Central memory CD8-positive, alpha-beta T cell (primary cell): ENCODE measurements at places on chromosomes 6 and 20.

DNA sequence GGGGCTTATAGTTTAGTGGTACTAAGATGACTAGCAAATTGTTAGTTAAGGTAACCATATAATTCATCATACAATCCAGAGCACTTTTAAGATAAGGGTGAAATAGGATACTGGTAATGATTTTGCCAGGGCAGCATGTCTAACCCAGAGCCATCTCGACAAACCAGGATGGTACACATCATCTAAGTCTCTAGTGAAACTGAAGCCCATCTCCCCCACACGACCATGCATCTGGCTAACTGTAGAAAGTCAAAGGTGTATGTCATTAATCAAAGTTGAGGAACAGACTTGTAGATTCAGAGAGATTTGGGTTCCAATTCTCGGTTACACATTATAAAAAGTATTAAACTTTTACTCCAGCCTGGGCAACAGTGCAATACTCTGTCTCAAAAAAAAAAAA, 78.3 kb downstream of the PRKN start:
- no peak for DNase-seq

- no peak for DNase-seq
These were observed 16.9 kb downstream of the ADGRG6 start for GRCh38 chr6:142318714-142319113.

GRCh38 chr6:150091476-150091875, 22.6 kb upstream of the ULBP3 start:
- no peak for DNase-seq

DNA sequence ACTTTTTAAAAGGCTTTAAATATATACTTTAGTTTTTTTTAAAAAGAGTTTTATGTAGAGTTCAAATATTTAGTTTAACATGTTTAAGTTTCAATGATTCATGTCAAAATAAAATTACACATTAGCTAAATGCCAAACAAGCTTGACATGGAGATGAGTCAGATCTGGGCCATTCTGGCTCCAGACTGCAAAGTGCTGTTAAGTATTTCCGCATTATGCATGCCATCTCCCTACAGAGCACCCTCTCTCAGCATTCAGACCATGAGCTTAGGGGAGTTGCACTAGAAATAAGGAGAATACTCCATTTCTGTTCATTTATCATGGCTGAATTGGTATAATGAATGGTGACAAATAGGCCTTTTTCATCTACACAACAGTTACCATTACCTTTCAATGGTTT, 21.5 kb upstream of the HS3ST5 start:
- DNase-seq = no peak

DNA sequence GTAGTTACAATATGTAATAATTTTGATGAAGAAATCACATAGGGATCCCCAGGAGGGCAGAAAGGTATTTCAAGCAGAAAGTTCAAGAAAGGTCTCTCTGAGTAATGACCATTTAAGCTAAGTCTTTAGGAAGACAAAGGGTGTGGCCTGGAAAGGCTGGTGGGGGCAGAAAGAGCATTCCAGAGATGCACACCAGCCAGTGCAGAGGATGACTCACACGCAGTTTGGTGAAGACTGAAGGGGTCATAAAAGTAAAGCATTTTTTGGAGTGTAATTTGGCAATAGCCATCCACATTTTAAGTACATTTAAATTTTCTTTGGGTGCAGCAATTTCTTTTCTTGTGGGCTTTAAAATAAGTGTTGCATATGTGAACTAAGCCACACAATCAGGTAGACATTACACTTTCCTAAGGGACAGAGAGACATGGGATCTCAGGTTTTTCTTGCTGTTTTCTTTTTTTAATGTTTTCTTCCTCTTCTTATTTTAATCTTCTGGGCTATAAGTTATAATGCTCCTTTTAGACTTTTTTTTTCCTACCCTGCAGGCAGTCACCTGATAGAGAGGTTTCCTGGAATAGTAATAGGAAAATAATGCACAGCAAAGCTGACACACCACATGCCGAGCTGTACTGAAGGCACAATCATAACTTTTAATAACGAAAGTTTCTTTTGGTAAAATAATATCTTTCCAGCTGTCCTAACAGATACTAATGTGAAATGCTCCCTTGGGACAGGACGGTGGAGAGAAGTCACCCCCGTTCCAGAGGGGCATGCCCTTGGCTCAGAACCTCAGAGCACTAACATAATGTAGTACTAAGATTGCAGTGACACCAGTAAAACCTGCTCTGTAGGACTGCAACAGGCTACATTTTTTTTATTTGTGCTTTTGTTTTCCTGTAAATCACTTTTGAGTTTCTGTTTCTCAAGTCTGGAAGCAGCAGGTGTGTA, 49.6 kb upstream of the PTPRK start:
- DNase-seq = no peak

- DNase-seq = no peak
These were observed 19.2 kb downstream of the TUBB2B start for GRCh38 chr6:3208098-3208774.

- no peak for DNase-seq
These were observed 32.0 kb downstream of the TM9SF4 start for GRCh38 chr20:32141465-32141980.

DNA sequence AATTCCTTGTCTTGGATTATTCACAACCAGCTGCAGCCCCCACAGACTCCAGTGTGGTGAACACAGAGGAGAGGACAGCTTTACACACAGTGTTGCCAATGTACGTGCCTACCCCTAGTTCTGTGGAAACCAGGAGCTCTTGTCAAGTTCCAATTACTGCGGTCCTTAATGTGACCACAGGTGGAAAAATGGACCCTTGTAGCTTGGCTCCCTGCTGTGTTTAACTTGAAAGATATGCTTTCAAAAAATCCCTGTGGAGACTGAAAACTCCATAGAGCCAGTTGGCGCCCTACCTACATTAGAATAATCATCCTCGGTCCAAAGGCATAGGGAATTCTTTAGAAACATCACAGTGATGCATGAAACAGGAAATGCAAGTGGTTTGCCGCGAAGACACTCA, 118.3 kb upstream of the SLC22A23 start:
- DNase-seq = no peak

DNA sequence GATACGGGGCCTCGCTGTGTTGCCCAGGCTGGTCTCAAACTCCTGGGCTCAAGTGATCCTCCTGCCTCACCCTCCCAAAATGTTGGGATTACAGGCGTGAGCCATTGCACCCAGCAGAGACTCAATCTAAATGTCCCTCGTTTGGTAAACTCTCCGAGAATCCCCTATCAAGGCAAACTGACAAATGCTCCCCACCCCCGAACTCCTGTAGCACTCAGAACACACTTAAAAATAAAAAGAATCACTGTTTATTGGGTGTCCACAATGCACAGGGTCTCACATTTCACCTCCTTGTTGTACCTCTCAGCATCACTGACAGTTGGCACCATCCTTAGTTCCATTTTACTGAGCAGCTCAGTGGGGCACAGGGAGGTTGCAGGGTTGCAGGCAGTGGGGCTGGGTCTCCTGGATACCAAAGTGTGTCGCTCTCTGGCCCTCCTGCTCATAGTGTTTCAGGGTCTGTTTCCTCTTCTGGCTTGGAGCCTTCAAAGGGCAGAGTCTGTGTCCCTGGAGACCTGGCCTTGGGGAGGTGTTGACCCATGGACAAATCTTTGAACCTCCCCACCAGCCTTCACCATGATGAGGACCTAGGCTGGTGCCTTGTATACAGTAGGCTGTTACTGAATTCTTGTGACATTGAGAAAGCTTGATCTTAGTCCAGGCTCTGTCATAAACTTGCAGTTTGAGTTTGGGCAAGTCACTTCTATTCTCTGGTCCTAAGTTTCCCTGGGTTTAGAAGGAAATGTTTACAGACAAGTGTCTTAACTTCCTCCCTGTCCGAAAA, 8.5 kb upstream of the SRC start:
- DNase-seq = no peak

DNA sequence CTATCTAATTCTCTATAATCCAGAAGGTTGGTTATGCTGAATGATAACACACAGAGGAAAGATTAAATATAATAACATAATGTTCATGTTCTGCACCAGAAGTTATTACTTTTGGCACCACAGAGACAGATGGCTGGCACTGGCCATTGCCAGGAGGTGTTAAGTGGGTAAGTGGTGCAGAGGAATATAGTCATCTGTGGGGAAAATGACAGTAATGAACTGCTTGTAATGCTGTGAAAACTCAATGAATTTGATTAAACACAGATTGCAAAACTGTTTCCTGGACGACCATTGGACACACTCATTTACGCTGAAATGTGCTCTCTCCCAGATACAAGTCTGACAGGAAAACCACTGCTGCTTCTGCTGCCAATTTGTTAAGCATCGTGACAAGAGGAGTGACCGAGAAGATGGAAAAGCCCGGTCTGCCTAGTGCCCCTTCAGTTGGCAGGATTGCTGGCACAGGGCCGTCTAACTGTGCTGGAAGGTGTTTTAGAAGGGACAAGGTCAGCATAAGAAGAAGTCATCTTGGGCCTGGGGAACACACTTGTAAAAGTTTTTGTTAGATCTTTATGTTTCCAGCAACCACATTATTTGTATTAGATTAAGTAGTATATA, 567.4 kb downstream of the CBLN4 start:
- no peak for DNase-seq

GRCh38 chr20:40617594-40617993, 71.4 kb downstream of the MAFB start:
- no peak for DNase-seq

GRCh38 chr20:36969051-36969450, 17.5 kb upstream of the SAMHD1 start:
- no peak for DNase-seq

DNA sequence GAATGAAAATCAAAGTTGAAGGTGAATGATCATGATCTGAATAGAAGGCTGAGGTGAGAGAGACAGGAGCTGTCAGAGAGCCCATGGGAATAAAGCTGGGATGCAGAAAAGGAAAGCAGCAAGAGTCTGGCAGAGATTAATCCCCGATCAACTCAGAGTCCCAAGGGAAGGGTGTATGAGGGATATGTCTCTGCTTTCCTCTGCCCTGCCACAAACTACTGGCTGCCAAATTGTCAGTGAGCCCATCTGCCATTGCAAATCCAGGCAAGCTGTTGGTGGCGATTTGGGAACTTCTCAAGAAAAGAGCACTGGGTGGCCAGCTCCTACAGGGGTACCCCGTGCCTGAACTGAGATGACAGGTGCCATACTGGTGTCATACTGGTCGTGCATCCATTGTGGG, 705.5 kb upstream of the MAN1A1 start:
- DNase-seq = no peak

DNA sequence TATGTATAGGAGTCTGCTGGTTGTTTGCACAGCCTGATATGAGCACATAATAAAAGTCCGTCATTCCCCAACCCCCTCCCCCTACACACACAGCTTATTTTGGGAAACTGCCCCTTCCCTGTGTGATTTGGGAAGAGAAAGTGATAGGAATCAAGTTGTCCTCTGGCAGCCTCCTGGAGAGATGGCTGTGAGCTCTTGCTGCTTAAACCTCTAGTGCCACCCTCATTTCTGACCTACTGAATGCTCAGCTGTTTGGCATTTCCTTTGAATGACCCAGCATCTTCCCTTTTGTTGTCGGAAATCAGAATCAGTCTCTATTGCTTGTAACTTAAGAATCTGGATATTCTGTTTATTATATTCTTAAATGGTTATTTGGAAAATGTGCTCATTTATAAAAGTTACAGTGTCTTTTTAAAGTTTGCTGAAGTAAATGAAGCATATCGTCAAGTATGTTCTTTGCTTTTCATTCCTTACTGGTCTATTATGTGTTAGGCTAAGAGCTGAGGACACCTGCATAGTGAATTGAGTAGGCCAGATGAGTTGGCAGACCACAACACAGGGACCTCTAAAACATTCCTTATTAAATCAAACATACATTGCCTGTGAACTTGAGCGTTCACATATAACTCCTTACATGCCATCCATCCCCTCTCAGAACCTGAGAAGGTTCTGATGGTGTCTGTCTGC, 5.5 kb downstream of the RWDD2A start:
- no peak for DNase-seq

GRCh38 chr6:113461153-113461932, 395.8 kb upstream of the MARCKS start:
- DNase-seq = no peak

DNA sequence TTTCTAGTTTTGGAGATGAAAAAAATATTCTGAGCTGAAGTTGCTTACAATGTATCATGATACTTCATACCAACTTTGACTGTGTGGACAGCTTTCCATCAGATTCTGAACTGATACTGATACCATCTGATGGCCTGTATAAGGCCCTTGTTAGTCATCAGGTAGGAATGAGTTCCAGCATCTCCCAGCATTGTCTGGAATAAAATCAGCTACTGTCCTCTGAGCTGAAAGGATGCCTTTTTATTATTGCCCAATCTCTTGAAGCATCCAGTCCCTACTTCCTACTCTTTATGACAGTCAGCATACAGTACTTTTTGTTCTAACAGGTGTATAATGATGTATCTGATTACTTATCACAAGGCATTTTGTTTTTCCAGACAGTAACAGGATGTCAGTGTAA, 70.6 kb upstream of the EYA4 start:
- no peak for DNase-seq

DNA sequence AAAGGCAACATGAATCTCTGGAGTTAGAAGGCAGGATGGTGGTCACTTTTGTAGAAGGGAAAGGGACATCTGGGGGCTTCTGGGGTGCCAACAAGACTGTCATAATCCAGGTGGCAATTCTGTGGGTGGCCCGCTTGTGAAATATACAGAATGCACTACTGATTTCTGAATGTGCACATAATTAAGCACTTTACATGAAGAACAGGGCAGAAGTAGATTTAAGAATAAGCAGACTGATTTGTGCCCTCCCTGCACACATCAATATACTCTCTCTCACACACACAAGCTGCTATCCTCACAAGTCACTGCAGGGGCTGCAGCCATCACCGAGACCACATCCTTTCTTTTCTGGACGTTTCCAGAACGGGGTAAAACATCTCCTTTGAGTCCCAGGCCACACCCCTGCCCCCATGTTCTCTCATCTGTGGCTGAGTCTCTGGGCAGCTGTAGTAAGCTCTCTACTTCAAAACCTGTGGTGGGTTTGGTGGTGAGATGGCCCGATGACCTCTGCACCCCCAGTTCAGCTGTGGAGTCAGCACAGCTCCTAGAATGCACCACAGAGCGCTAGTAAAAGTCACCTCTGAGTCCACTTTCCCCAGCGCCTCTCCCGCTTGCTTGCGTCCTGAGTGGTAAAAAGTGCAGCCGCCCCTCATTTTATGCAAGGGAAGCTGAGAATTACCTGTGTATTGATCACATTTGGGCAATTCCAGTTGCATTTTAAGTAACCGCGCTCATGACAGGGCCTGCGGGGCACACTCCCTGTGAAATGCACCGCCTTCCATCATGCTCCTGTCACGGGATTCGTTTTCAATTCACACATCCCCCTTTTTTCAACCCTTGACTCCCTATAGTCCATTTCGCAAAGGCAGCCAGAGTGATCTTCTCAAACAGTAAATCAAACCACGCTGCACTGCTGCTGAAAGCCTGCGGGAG, 115.5 kb downstream of the NFATC2 start:
- no peak for DNase-seq
